ENCODE measurements at places on chromosomes 4 and X.

- DNase-seq = no peak
Observed at GRCh38 chr4:148477276-148477675, 35.1 kb upstream of the NR3C2 start.

GRCh38 chr4:40255393-40256281, 58.8 kb downstream of the RHOH start:
- DNase-seq = no peak

GRCh38 chr4:834368-835147, 8.6 kb upstream of the CPLX1 start:
- no peak for DNase-seq

DNA sequence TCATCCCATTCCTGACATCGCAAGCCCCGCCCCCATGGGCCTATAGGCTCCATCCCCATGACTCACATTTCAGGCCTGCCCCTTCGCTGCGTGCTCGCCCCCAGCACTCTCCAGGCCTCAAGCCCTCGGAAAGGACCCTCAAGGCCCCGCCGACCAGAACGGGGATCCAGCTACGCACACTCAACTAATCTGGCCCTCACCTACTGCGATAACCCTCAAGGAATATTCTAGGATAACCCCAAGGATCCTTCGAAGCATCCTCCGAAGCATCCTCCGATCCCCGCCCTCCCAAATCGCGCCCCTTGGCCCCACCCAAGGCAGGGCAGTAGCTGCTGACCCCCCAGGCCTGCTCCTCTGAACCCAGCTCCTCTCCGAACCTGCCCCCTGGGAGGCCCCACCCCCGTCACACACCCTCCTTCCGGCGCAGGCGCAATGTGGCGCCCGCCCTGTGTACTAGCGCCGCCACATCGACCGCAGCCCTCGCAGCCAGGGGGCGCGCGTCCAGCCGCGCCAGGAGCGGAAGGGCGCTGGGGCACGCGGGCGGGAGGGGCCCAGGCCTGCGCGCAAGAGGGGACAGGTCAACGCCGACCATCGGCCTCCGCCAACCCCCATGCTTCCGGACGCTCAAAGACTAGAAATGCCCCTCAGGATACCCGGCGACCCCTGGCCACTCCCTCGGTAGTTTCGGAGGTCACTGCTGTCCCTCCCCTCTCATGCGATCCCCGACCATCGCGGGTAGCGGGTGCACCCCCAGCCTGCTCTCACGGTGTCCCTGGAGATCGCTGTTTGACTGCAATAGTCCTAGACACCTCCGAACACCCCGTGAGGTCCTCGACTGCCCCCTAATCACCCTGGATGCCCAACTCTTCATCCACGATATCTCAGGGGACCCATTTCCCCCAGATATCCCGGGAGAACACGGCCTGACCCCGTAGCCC, 6.4 kb upstream of the MAGIX start:
- DNase-seq = peak; percentile 72

DNA sequence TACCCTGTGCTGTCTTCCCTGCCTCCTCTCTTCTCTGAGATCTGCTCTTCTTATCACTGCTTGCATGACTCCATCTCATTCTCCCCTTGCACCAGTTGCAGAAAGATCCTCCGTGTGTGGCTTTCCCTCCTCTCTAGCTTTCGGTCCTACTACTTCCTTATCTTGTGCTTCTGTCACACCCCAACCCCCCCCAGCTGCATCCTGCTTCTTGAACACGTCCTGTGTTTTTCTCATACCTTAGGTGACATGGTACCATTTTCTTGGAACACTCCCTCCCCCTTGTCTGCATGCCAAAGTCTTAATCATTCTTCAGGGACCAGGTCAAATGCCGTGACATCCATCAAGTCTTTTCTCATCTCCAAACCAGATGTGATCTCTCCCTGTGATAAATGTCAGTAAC, 46.4 kb downstream of the FHL1 start:
- DNase-seq = no peak

- DNase-seq = no peak
Observed at GRCh38 chr4:46870411-46870810, 38.6 kb downstream of the COX7B2 start.

All from stimulated activated CD8-positive, alpha-beta memory T cell treated with anti-CD3 and anti-CD28 coated beads, Interleukin-7, amount 100 ng/mL, for 1 hour (primary cell).